ENCODE measurements at places on chromosomes 2 and 18.

DNA sequence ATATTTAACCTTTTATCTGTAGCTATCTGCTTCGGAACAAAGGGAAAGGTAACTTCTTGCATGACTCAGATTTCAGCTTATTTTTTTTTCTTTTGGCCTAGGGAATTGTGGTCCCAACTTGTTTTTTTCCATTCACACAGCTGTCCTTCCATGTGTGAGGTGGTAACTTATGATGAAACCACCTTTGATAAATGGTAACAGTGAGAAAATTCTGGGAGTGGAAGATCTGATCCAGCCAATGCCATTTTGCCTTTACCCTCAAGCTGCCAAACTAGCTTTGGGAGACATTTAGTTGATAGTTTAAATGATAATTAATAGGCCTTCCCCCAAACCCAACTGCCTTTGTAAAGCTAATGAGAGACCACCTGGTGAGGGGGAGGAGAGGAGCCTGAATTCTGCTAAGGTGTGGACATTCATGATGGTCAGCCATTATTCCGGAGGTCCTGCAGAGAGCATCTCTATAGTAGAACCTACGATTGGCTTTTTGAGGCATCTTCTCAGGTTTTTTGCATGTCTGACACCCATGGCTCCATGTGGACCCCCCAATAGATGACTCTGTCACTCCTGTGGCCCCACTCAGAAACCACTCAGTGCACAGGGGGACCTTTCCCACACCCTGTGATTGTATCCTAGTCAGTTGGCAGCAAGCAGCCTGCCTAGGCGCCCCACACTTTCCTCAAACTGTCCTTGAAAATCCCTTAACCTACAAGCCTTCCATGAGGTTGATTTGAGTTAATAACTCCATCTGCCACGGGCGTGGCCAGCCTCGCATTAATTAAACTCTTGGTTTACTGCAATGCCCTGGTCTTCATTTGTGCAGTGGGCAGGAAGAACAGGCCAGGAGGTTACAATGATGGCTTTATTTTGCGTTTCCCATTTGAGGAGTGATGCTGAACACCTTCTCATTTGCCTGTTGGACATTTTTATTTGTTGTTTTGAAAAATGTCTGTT, 263.5 kb upstream of the PXDN start:
- DNase-seq = no peak

DNA sequence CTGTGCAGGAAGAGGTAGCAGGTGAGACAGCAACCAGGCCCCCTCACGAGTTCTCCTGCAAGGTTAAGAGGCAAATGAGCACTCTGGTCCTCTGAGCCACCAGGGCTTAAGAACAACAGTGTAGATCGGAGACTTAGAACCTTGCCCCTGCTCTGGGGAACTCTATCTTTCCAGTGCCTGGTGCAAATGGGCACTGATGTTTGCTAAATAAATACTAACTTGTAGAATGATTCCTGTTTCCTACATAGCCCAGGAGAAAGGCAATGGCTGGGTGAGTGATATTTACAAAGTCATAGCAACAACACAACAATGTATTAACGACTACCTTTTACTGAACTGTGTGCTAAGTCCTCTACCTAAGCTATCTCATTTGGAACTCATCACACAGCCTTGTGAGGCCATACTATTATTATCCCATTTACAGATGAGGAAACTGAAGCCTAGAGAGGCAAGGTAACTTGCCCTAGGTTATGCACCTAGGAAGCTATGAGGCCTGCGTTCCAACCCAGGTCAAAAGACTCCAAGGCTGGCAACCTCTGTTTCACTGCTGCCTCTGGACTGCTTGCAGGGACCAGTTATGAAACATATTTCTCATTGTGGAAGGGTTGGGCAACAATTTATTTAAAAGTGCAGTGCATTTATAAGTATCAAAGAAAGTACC, 4.3 kb downstream of the ATP8B1 start:
- no peak for DNase-seq

- no peak for DNase-seq
These were observed 756 bp upstream of the SLC35F5 start for GRCh38 chr2:113757138-113757657.

DNA sequence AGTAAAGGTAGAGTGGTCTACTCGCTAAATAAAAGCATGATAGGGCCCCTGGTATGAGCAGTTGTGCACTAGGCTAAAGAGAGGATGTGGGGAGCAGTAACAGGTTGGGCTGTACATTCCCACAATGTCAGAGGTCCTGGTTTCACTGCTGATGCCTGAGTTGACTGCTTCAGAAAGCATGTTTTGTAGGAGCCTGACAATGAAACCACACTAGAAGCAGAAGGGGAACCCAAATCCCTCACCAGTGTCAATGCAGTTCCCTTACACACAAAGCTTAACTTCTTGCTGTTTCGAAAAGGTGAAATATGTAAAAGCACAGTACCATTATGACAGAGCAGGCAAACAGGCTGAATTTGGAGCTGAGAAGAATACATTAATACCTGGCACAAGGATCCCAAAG, 291.7 kb upstream of the KYNU start:
- DNase-seq = no peak

- DNase-seq = no peak
These were observed 608.0 kb upstream of the PIK3C3 start for GRCh38 chr18:41347057-41347456.

- no peak for DNase-seq
These were observed 160.8 kb downstream of the AGPS start for GRCh38 chr2:177553176-177553884.

- no peak for DNase-seq
These were observed 22.6 kb upstream of the FAP start for GRCh38 chr2:162265666-162266459.

GRCh38 chr2:209990838-209991237, 11.6 kb upstream of the RPE start:
- DNase-seq = no peak

GRCh38 chr18:3985664-3986063, 469.4 kb downstream of the DLGAP1 start:
- no peak for DNase-seq

DNA sequence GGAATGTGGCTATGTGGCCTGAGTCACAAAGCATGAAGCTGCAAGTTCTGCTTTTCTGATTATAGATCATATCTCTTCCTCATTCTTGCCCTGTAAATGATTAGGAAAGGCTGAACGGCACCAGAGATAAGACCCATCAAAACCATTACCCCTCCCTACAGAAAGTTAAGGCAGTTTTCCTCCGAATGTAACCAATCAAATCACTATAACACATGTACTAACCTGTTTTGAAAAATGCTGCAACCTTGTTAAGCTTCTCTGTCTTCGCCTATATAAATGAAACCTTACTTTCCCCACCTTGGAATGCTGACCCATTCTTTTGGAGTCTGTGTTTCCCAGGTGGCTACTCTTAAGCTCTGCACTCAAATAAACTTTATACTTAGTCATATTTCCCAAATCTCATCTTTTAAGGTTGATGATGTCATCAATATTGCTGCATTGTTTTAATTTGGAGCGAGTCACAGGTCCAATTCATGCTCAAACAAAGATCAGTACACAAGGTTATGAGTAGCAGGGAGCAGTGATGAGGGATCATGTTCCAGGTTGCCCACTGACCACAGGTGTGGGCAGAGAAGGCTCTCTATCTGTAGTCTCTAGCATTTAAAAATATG, 662.3 kb downstream of the IRS1 start:
- no peak for DNase-seq

- DNase-seq = no peak
These were observed 67.0 kb upstream of the OSR1 start for GRCh38 chr2:19425419-19425818.

DNA sequence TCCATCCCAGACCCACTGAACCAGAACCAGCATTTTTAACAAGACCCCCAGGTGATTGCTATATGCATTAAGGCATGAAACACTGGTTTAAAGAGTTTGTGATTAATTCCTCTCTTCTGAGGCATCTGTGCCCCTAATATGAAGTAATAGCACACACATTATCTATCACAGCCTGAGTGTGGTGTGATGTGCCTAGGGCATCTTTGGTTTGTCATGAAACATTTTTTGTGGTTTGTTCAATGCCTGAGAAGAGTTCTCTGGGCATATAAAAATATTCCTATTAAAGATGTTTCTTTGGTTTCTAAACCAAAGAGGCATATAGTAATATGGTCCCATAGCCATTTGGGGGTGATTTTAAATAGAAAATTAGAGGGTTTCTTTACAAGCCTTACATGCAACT, 221.7 kb upstream of the SPOPL start:
- DNase-seq = no peak

GRCh38 chr18:10783941-10784340, 258.1 kb downstream of the NAPG start:
- DNase-seq = no peak

- DNase-seq = no peak
These were observed 197.1 kb downstream of the BCL11A start for GRCh38 chr2:60356346-60356745.

- no peak for DNase-seq
These were observed 7.2 kb upstream of the CD226 start for GRCh38 chr18:69954719-69955480.

DNA sequence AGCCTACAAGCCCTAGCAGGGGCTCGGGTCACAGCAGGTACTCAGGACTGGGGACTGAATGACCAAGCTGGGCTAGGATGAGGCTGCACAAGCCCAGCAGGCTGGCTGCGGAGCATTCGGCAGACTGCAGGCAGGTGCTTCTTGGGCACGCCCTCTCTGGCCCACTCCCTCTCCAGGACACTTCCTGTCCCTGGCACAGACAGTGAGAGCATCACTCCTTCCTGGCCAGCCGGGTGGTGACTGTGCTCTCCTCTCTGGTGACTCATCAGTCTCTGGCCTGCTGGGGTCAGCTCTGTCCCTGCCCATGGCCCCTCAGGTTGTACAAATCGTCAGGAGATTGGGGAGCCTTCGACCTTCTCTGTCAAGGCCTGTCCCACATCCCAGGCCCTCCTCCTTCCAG, 22.5 kb downstream of the C1QL2 start:
- no peak for DNase-seq

DNA sequence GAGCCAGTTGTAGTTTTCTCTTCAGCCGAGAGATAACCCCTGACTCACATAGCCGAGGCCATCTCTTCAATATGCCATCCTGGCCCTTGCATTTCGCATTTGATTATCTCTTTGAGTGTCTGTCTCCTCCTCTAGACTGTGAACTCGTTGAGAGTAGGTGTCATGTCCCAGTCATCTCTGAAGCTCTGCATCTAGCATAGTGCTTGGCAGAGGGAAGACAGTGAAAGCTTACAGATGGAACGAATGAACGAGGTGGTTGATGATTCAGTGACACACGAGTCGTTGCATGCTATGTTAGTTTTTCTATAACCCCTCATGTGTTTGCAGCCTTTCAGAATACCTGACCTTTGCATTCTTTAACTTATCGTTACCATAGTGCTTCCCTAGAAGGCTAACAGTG, 59.9 kb upstream of the CYRIA start:
- no peak for DNase-seq

DNA sequence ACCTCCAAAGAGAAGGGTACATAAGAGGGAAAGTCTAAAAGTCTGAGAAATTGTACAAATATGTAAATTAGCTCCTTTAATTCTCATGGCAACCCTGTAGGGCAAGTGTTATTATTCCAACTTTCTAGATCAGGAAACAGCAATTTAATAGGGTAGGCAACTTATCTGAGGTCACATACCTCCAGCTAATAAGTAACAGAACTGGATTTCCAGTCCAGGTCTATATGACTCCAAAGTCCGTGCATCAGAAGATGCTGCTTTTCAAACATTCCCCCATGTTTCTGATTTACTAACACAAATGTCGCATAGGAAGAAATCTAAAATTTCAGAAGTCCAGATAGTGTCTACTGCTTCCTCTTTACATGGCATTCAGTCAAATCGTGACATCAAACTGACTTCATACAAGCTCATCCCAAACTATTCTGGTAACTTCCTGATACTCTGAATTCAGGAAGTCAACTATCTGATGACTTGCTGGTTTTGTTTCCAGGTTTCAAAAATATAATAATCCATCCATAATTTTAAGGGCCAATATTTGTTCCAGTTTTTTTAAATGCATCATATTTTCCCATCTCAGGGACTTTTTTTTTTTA, 419.3 kb upstream of the ACVR2A start:
- DNase-seq = no peak

DNA sequence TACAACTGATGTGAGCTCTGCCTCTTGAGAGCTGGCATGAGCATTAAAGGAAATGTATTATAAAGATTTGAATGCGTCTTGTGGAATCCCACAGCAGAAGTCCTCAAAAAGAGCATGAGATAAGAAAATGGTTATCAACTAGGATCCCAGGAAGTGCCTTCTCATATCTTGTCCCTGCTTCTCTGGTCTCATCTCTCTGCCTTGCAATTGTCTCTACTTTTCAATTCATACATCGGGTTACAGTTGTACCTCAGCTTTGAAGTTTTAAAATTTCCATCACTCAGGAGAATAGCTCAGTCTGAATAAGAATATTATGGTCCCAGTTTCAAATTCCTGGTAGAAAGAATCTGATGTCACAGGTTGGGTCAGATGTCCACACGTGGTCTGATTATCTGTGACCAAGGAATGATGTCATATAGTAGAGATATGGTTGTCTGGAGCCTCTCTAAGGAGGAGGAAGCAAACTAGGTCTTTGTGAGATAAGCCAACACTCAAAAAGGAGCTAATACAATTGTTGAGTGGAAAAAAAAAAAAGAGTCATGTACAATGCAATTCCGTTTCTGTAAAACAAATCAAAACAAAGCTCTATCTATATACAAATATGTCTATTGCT, 21.7 kb upstream of the CCDC88A start:
- no peak for DNase-seq

DNA sequence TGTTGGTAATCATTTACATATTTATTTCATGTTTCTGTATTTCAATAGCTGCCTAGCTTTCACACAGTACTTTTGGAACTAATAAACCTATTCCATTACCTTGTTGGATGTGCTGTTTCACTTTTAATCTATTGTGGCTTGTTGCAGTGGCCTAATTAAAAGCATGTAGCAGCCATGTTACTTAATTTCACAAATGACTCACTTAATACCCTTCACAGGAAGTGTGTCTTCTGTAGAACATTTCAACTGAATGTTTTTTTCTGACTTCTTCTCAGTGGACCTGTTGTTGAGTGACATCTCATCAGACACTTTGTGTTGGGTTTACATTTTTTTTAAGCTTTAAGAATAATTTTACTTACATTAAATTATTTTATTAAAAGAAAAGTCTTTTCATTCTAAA, 260.5 kb upstream of the THUMPD2 start:
- no peak for DNase-seq

DNA sequence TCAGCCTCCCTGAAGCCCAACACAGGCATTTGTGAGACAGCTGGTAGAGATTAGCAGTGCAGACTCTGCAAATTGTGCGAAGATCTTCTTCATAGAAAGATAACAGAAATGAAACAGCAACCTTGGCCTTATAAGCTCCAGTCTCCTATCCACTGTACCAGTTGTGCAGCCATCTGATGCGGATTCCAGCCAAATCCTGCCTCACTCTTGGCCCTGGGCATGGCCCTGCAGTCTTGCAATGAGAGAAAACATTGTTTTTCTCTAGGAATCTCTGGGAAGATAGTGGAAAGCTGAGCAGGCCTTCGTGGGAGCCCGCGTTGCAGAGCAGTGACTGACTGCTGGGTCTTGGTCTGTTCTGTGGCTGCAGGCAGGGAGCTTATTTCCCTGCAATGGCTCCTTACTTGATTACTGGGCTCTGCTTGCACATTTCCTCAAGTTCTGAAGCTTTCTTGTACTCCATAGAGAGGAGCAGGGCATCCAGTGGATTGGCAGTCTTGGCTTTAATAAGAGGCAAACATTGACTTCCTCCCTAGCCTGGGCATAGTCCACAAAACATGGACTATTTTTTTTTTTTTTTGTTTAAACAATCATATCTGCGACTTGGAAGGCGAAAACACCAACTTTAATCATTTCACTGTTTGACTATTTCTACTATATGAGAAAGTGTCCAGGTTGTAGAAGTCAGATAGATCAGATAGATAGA, 193.0 kb downstream of the ACTR3 start:
- DNase-seq = no peak

Measured in GOT3 (cell line).